ENCODE measurements at places on chromosomes 1 and 21.

DNA sequence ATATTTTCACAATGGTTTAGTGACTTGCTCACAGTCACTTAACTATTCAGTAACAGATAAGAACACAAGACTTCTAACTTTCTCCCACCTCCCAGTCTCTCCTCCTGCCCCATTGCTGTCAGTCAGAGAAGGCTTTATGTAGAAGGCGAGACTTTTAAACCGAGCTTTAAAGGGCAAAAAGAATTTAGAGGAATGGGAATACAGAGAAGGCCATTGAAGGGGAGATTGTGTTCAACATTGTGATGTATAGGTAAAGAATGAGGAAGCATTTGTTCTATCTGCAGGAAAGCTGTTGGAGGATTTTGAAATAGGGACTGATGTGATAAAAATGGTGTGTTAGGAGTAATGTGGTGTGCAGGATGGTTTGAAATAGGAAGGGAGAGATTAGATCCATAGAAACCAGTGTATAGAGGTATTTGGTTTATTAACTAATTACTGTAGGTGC is 7.3 kb downstream of the POU2F1 start:
- no peak for DNase-seq

DNA sequence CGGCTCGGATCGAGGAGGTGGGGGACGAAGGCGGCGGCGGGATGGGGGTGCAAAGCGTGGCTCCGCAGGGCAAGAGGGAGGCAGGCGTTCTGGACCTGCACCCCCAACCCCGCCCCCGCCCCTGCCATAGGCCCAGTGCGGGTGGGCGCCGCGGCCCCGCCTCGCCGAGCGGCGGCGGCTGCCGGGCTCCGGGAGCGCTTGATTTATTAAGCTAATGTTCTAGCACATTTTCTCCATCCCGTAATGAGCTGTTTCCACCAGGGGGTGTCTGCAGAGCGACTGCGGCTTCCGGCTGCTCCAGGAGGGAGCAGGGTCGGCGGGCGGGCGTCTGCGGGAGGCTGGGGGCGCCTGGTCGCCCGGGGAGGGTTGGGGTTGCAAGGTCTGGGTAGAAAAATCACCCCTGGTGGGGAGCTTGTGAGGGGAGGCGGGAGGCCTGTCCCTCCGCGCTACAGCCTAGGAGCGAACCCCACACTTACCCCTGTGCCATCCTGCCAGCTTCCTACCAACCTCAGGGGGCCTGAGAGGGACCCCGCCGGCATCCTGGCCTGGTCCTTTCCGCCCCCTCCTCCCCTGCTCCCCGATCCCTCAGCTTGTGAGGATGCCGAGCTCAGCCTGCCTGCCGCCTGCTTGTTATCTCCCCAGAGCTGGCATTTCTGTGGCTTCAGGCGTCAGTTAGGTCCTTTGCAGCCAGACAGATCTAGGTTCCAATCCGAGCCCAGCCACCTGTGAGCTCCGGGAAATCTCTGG is 48.5 kb upstream of the ACOT11 start:
- DNase-seq: peak; percentile 73

GRCh38 chr21:34928637-34929036 is 120.5 kb downstream of the RUNX1 start:
- no peak for DNase-seq

GRCh38 chr1:215529571-215529970 is 37.5 kb upstream of the KCTD3 start:
- DNase-seq: no peak

- no peak for DNase-seq
Measured at GRCh38 chr1:226563666-226564065, 15.1 kb downstream of the STUM start.

GRCh38 chr1:244863491-244864252 is 671 bp downstream of the HNRNPU start:
- DNase-seq: no peak

GRCh38 chr1:111980686-111981085 is 8.8 kb downstream of the KCND3 start:
- DNase-seq: no peak

DNA sequence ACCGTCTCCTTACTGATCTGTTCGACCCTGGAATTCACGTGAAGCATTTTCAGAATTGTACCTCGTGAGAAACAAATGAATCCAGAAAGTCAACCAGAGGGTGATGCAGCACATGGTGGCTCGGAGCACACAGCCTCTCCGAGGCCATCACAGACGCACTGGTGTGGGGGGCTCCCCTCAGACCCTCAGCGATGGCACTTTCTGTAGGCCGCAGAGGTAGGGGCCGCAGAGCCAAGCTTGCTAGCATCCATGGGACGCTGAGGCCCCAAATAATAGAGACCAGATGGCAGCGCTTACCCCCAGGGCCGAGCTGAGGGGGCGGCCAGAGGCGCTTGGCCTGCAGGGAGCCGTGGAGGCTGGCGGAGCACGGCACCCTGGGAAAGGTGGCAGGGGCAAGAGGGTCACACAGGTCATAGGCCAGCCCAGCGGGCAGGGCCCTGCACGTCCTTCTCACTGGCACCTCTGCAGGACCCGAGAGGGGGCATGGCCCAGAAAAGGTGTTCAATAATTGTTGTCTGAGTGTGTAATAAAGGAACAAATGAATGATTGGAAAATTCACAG is 28.1 kb upstream of the COL6A2 start:
- no peak for DNase-seq

Data from HAP-1 (cell line).